ENCODE measurements at places on chromosomes 1 and 21.

- DNase-seq: no peak
Measured at GRCh38 chr1:27342778-27343638, 1.2 kb downstream of the SYTL1 start.

DNA sequence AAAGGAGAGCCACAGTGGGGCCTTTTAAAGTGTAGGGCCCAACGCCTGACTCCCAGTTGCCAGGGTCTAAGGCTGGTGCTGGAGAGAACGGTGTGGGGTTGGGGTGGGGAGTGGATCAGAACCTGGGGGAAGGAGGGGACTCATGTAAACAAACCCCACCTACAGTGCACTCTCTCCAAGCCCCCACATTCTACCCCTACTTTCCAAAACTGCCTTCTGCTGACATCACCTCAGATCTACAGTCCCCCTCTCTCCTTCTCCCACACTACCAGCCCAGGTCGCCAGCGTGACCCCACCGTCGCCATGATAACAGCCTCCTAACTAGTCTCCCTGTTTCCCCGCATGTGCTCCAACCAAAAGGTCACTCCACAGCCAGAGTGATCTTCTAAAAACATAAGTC, 26.6 kb downstream of the TNNT2 start:
- no peak for DNase-seq

DNA sequence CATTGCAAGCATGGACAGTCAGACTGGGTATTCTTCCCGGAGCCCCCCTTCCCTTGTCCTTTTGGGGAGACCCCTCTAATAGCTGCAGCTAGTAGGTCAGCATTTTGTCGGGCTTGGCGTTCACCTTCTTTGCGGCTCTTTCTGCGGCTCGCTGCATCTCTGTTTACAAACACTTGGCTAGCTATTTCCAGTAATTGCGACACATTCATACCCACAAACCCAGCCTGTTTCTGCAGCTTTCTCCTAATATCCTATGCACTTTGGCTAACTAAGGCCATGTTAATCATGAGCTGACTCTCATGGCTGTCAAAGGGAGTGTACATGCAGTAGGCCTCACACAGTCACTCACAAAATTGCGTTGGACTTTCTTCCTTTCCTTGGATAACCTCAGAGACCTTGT, 716.4 kb downstream of the AMY1C start:
- DNase-seq: no peak

DNA sequence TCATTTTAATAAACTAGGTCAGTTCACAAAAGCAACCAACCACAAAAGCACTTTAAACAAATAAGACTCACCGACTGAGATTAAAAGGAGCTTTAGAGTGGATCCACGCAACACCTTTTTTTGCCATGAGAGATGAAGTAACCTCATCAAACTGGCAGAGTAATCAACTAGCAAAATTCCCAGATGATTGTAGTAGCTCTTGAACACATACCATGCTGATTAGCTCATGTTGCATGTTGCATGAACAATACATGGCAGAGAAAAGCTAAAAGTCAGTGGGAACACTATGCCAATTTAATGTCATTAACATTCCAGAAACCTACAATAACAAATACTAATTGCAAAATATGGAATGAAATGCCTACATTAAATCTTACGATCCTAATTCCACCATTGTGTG, 4.1 kb downstream of the WARS2 start:
- no peak for DNase-seq

- no peak for DNase-seq
Measured at GRCh38 chr21:34128674-34129038, 55.3 kb downstream of the MRPS6 start.

- DNase-seq: peak; percentile 99
Measured at GRCh38 chr1:27321813-27322568, at the start of gene TMEM222. TSS of gene TMEM222 (plus strand) at chr1:27322163. CDS start at chr1:27322198, 35 bp downstream.

DNA sequence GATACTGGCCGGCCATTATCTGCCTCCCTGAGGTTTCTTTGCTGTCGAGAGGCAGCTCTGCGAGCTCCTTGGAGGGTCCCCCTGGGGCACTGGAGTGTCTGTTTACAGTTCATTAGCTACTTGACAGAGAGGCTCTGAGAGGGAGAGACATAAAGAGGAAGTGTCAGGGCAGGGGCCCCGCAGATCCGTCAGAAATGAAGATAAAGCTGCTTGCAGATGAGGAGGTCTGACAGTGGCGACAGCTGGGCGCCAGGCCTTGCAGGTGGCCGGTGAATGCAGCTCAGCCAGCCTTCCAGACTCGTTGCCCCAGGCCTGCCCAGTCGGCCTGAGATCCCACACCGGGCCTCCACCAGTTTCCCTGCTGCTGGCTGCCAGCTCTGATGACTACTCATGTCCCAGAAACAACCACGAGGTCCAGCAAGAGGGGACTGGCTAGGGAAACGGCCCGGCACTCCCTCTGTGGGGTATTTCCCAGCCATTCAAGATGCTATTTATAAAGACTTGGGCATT, 84.7 kb downstream of the DISP3 start:
- DNase-seq: no peak

DNA sequence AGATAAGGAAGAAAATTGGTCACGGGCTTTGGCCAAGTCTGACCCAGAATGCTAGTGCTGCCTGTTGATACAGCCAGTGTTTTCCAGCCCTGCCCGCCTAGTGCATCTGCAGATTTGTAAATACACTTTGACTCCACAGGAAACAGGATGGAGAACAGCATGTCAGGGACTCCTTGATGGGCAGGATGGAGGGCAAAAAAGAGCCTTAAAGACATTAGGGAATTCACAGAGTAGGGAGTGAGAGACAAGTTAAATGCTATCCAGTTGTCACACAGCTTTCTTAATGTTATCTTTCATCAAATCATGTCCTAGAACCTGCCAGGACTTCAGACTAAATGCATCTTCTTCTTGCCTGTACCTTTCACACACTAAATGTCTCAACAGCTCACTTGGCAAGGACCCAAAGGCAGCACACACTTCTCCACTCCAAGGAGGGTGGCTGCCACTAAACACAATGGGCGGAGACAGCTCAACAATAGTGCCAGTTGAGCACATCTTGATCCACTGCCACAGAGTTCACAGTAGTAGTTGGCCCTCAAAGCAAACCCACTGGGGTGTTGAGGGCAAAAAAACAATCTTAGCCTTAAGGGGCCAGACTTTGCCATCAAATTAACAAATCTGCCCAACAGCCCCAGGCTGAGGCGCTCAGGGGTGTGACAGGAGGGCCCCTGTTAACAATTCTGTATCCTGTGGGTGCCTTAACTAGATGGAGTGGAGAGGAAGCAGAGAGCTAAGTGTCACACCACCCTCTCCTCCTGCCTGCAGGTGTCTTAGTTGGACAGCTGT, 2.7 kb downstream of the HIVEP3 start:
- DNase-seq: no peak

DNA sequence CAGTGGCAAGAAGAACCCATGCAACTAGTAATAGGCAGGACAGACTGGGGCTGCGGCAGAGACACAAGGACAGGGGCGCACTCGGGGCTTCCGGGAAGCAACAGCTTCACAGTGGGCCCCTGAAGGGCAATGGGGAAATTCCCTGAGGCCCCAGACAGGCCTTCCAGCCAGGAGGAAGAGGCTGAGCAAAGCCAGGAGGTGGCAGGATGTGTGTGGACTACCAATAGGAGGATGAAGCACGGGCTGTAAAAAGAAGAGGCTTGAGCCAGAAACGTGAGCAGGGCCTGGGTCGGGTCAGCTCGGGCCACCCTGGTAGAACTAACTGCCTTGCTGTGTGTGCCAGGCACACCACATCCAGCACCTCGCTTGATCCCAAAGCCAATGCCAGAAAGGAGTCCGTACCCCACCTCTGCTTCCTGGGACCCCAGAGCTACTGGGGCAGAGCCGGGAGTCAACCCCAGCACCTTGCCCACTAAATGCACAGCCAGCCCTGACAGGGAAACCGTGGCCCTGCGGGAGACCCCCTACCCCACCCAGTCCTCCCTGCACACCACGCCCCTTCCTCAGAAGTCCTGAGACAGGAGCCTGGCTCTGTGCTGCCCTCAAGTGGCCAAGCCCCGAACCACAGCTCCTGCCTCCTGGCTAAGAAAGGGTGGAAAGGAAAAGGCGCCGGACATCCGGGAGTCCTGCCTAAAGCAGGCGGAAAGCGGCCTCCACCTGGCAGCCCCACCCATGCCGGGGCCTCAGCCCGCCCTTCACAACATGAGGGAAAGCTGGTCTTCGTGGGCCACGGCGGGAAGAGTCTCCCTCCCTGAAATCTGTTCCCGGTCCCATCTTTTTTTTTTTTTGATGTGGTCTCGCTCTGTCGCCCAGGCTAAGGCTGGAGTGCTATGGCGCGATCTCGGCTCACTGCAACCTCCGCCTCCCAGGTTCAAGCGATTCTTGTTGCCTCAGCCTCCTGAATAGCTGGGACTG, 33.7 kb downstream of the TTC39A start:
- DNase-seq: peak; percentile 98

GRCh38 chr1:29469457-29469856, 233.1 kb downstream of the PTPRU start:
- DNase-seq: peak; percentile 17

GRCh38 chr1:31216016-31216415, 23.7 kb downstream of the NKAIN1 start:
- DNase-seq: peak; percentile 13

GRCh38 chr1:207861442-207862177, 49.3 kb downstream of the CD34 start:
- DNase-seq: no peak

- no peak for DNase-seq
Measured at GRCh38 chr1:39850606-39851216, 32.6 kb downstream of the TRIT1 start.

- DNase-seq: peak; percentile 43
Measured at GRCh38 chr21:41817228-41817627, 50.4 kb upstream of the RIPK4 start.
